ENCODE measurements at places on chromosomes 11 and 22.

- no peak for DNase-seq
These were observed 9.9 kb downstream of the MICAL2 start for GRCh38 chr11:12120031-12121008.

DNA sequence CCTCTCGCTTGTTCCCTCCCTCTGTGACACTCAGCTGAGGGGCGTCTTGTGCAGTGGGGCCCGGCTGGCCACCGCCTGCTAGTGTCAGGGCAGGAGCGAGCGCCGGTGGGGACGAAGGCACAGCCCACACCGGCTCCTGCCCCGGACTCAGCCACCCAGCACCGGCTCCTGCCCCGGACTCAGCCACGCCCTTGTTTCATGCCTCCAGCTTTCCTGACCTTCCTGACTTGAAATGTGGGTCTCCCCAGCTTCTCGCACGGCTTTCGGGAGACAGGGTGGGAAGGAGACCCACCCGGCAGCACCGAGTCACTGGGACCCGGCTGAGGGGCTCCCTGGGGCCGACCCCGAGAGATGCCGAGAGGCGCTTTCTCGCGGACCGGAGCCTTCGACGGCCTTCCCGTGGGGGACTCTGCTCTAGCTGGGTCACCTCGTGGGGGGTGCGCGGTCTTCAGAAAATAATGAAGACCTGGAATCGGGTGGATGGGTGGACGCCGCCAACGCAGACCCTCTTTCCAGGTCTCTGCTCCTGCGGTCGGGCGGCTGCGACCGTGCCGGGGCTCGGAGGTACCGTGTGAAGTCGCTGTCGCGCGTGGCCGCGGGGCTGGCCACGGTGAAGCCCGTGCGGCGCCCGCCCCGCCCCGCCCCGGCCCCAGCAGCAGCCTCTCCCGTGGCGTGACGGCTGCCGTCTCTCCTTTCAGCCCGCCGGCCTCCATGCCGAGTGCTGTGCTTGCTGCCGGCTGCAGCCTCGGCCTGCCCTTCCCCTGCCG, 10.2 kb downstream of the GLB1L2 start:
- DNase-seq: no peak

DNA sequence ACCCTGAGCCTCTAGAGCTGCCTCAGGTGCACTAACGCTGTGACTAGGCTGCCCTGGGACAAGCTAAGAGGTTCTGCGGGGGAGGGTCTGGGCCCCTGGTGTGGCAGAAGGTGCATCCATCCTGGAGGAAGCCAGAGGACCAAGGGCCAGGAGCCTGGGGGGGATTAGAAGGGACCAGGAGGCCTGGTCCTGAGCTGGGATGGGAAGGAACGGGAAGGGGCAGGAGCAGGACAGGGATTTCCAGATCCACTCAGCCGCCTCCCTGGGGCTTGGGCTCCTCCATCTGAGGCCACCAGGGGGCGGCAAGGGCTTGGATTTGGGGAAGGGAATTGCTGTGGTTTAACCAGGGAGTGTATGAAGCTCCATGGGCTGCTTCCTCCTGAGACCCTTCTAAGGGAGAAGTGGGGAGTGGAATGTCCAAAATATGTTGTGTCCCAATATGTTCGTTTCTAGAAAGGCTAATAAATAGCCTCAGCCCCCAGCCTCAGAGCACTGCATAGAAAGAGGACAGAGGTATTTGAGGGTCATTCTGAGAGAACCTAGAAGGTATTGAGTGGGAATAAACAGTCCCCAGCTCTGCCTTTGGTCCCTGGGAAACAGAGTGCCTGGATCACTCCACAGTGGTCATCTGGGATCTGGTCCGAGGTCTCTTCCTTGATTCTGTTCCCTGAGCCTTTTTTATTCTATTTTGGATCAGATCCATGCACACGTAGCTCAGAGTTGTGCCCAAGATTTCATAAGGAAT, 17.4 kb upstream of the PRAME start:
- peak; percentile 29 for DNase-seq

- DNase-seq: no peak
These were observed 56.8 kb downstream of the IGLL5 start for GRCh38 chr22:22944268-22944985.

GRCh38 chr22:28015046-28015425, 96.0 kb upstream of the PITPNB start:
- no peak for DNase-seq

GRCh38 chr11:7031471-7031871, 11.2 kb downstream of the NLRP14 start:
- DNase-seq: no peak

DNA sequence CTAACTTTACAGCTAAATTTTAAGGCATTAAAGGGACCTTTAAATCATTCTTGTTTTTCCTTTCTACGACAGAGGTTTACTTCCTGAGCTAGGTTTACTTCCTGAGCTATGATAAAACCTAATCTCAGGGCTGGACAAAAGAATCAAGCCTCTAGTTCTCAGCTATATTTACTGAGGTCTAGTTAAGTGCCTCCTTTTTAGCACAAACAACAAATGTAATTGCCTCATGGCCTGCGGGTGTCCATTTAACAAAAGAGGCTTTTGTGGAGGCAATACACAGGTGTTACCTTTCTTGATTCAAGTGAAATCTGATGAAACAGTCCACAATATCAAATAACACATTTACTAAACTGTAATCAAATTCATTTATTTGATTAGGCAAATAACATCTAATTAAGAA, 67.3 kb downstream of the IMMP1L start:
- no peak for DNase-seq

DNA sequence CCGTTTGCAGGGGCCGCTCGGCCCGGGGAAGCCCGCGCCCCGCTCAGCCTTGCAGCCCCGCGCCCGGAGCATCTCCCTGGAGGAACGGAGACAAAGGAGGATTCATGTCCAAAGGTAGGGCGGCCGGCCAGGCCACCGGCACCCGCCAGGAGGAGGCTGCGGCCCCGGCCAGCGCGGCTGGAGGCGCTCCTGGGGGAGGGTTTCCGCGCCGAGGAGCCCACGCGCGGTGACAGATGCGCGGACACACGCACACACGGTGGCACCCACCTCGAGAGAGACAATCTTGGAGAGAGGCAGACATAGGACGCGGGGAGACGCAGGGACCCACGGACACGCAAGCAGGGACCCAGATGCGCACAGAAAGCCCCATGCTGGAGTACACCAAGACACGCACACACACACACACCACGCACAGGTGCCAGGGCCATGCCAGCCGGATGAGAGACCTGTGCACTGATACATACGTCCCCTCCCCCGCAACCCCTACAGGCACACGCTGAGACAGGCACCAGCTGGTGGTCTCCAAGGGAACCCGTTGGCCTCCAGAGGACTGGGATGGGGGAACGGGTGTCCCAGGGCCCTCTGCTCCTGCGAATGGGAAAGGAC, 7.8 kb downstream of the SEPTIN3 start:
- DNase-seq: no peak

- DNase-seq: no peak
These were observed 18.0 kb upstream of the ARHGAP32 start for GRCh38 chr11:129209891-129210830.

DNA sequence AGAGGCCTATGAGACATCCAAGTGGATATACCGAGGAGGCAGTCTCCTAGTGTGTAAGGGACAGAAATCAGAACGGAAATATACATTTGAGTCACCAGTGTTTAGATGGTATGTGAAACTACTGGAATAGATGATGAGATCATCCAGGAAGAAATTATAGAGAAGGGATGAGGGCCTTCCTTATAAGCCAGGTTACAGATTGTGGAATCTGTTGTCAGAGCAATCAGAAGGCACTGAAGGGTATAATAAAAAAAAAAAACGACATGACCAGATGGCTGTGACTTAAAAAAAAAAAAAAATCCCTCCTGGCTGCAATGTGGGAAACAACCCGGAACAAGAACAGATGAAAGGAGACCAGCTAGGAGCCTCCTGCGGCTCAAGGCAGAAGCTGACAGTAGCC, 2.7 kb downstream of the MAJIN start:
- no peak for DNase-seq

DNA sequence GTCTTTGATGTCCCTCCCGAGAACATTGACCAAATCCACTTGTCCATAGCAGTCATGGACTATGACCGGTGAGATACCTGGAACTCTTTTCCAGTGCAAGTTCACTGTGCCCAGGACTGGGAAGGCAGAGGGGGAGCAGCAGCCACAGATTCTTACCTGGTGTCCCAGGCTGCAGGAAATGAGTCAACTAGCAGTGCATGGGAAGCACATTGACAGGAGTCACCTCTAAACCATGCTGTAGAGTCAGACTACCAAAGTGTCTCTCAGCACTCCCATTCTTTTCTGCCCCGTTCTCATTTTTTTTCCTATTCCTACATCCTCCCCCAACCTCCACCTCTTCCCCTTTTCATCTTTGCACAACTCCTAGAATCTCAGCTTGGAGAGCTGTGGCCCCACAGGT, 67.2 kb upstream of the OLFML1 start:
- DNase-seq: no peak

GRCh38 chr11:45904309-45904915, 2.7 kb downstream of the FREY1 start:
- no peak for DNase-seq

GRCh38 chr11:119092880-119093842, 8.5 kb downstream of the HMBS start:
- DNase-seq: no peak

GRCh38 chr11:3206156-3206921, 12.3 kb downstream of the MRGPRG start:
- no peak for DNase-seq

- no peak for DNase-seq
These were observed 893 bp upstream of the SCN4B start for GRCh38 chr11:118153516-118153915.

DNA sequence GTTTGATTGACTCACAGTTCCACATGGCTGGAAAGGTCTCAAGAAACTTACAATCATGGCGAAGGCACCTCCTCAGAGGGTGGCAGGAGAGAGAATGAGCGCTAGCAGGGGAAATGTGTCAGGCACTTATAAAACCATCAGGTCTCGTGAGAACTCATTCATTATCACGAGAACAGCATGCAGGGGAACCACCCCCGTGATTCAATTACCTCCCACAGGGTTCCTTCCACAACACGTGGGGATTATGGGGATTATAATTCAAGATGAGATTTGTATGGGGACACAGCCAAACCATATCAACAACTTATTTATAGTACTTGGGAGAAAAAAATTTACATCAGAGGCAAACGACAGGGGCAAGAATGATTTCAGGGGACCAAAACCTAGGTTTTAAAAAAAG, 3.0 kb downstream of the ME3 start:
- DNase-seq: no peak

GRCh38 chr22:43136255-43136654, 6.9 kb downstream of the MCAT start:
- DNase-seq: peak; percentile 36

GRCh38 chr22:44645531-44645930, 56.5 kb upstream of the PRR5 start:
- DNase-seq: no peak

All from activated T-cell treated with anti-CD3 and anti-CD28 coated beads for 1 hour (primary cell).